SJSA1 (cell line): ENCODE measurements at places on chromosomes 2 and 18.
A peak's percentile ranks its signal among the peaks of the same experiment; 100 is the strongest.

DNA sequence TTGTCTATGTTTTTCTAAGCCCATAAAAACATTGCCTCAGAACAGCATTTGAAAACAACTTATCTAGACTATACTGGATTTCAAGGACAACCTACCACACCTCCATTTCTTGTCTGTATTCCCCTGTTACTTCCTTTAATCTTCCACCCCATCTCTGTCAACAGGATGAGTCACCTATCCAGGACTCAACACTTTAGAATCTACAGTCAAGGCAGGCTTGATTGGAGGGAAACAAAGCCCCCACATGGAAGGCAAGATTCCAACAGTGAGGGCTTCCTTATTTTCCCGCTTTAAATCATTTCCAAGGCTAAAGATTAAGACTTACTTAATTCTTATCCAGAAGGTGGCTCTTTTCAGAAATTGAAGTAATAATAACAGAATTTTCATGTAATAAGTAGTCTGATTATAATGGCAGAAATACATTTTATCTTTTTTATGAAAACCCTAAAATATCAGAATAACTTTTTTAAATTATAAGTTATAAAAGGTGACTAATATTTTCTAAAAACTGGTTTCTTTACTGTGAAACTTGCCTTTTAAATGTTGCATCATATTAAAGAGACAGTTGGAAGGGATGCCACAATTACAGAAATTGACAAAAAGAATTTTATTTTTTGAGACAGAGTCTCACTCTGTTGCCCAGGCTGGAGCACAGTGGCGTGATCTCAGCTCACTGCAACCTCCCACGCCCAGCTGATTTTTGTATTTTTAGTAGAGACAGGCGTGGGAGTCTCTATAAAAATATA lies 138.7 kb upstream of the CCDC150 start:
- DNase-seq: no peak

GRCh38 chr2:85804583-85804982 lies 50.8 kb downstream of the ATOH8 start:
- DNase-seq: no peak

DNA sequence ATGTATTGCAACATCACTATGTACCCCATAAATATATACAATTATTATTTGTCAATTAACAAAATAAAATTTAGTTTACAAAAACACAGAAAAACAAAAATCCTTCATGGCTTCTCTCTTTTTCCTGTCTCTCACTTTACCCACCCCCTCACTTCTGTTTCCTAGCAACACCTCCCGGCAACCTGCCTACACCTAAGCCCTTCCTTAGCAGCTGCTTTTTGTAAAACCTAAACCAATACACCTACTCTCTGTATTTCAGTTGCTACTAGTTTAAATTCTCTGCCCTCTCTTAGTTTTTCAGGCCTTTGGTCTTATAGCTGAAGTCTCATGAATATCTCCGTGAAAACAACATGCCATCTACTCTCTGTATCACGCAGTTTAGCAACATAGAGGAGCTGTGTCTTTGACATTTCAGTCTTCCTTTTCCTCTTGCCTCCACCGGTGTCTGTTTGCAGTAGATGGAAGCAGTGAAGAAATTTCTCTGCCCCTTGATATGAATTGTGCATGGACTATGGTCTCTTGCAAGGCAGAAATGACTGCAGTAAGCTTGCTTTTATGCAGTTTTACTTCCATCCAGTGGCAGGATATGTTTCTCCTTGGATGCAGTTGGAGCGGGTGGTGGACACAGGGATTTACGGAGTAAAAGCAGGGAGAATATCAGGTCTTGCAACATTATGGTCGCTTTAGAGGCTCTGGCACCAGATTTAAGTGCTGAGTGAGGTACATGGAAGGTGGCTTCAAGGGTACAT lies 42.0 kb upstream of the ZDBF2 start:
- DNase-seq: no peak

DNA sequence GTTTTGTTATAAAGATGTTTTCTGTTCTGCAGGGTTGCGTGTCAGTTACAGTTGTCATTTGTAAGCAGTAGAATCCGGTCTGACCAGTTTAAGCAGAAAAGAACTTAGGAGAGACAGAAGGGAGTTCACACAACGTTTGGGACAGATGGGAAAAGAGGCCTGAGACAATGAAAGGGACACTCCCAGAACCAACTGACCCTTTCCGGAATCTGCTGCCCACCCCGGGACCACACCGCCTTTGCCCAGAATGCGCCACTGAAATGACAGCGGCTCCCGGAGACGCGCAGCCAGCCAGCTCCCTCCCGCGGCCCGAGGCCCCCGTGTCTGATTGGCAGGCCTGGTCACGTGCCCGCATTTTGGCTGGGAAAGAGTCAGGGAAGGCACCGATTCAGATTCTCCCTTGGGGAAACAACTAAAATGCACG lies 244.6 kb downstream of the BCL2 start:
- peak; percentile 69 for DNase-seq
